Stimulated activated CD8-positive, alpha-beta memory T cell treated with anti-CD3 and anti-CD28 coated beads, Interleukin-7, amount 100 ng/mL, for 1 hour (primary cell): ENCODE measurements at places on chromosomes 11 and 22.

DNA sequence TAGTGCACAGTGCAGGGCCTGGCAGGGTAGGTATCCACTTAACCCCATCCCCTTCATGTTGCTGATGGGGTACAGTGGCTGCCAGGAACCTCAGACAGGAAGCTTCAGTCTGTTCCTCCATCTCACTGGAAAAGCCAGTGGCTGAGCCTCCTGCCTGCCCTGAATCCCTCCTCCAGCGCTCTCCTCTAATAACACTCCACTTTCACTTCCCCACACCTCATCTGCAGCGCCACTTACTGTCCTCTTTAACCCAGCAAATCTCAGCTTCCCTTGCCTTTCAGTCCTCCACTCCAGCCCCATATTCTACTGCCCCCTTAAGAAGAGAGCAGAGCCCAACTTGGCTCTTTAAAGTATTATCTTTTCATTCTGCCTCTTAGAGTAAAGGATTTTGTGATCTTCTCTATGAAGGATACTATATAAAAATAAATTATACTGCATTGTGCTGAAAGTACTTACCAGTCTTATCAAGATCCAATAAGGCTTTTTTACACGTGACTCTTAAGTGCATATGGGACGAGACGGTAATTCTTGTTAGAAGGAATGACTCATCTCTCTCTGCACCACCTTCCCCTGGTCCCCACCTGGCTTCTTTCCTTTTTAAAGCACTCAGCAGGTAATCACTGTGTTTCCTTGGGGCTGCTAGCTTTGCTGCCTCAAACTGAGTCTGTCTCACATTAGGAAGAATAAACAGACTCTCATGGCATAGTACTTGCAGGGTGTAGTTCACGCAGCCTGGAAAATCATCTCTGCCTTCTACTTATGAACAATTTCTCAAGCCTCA is 238.0 kb upstream of the NARS2 start:
- no peak for DNase-seq

DNA sequence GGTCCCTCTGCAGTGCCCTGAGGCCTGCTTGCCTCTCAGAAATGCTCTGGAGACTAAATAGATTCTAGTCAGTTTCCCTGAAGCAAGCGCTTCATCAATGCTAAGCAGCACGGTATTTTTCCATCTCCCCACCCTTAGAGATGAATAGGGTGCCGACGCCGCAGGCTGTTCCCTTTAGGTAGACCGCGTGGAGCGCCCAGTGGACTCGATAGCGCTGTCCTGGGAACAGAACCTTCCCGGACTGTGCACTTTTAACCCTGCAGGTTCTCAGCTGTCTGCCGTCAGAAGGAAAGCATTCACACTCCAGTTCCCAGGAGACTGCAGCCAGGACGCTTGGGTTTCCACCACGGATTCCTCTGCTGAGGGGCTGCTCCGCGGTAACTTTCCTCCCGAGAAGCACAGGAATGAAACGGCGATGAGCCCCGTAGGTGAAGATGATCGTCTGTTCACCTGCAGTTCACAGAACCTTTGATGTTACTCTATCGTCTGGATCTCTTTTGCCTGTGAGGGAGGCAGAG is 9.1 kb upstream of the KCNJ1 start:
- no peak for DNase-seq

DNA sequence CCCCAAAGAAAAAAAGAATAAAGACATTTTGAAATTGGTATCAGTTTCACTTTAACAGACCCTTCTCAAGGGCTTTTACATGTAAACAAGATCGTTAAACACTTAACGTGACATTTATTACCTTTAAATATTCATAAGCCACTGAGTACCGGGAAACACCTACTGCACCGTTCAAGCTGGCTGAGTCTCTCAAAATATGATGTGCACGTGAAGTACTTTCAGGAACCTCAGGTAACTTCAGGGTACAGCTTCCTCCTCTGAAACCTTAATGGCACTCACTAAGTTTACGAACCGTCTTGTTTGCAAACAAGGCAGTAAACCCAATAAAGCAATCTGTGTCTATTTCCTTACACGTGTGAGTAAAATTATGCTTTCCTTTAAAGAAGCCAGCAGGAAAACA is 105.5 kb upstream of the TENM4 start:
- DNase-seq, result no peak

DNA sequence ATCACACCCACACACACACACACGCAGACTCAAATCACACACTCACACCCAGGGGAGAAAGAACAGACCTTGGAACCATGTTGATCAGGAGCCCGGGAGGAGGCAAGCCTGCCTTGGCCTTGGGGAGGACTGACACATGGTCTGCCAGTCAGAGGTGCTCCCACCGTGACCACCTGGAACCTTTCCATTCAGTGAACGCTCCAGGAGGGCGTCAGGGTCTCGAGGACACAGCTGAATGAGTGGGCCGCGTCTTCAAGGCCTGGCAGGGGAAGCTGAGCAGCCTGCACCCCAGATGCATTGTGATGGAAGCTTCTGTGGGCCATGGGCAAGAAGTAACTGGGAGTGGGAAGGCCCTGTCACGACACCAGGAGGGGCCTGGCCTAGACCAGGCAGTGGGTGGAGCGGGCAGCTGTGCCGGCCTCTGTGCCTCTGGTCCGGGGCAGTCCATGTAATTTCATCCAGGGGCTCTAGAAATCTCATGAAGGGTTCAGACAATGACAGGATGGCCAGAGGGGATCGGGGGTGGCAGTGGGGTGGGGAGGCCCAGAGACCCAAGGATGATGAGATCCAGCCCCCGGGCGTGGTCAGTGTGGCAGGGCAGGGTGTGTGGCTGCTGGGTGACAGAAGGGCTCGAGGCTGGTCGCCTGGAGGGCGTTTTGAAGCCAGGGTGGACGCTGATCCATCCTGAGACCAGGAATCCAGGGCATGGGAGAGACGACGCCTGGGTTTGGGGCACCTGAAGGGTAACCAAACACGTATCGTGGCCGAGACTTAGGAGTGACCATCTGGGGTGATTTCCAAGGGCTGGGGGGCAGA is 53.7 kb downstream of the IGF2 start:
- DNase-seq, result no peak

DNA sequence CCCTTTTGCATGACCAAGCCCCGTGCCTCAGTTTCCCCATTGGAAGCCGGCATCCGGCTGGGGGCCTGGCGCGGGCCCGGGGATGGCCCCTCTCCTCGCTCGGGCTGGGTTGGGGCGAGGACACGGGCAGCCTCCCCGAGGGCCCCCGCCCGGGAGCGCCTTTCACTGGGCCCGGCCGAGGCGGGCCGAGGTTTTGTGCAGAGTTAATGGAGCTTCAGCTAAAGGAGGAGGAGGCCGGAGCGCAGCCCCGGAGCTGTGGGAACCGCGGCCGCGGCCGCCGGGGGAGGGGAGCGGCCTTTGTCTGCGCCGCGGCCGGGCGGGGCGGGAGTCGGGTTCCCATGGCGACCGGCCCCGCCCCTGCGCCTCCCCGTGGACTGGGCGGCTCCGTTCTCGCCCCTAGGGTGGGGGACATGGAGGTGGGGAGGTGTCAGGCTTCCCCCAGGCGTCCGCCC is 1.4 kb upstream of the MAPK11 start:
- DNase-seq, result no peak

GRCh38 chr11:31107649-31108048 is 261.9 kb downstream of the DCDC1 start:
- DNase-seq, result no peak

GRCh38 chr11:115817844-115818468 is 313.7 kb upstream of the CADM1 start:
- DNase-seq, result no peak
